ENCODE measurements at places on chromosomes 1 and 21.

GRCh38 chr1:60762176-60762575 lies 320.2 kb upstream of the NFIA start:
- peak; percentile 56 for DNase-seq

- peak; percentile 60 for DNase-seq
Observed at GRCh38 chr21:39444421-39445180, 977 bp downstream of the LCA5L start.

GRCh38 chr1:234205966-234206365 lies 167.3 kb upstream of the COA6 start:
- DNase-seq: no peak

- no peak for DNase-seq
Observed at GRCh38 chr1:6923955-6924881, 139.0 kb downstream of the CAMTA1 start.

GRCh38 chr21:17763288-17764037 lies 55.7 kb downstream of the C21orf91 start:
- no peak for DNase-seq

- DNase-seq: no peak
Observed at GRCh38 chr1:85494074-85494903, 29.3 kb upstream of the DDAH1 start.

DNA sequence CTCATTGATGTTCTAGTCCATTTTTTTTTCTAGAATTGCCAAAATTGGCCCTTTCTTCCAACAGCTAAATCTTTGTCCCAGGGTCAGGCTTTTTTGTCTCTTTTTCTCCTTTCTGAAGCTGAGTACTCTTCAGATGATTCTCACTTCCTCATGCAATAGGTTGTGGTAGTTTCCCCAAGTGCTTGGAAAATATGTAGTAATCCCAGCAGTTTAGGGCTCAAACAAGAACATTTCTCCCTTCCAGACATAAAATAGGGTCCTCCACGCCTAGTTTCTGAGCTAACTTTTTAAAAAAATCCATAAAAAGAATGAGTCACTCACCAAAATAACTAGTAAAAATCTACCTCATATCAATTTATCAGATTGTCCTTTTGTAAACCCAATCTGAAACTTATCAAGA lies 10.0 kb upstream of the MCOLN3 start:
- no peak for DNase-seq

DNA sequence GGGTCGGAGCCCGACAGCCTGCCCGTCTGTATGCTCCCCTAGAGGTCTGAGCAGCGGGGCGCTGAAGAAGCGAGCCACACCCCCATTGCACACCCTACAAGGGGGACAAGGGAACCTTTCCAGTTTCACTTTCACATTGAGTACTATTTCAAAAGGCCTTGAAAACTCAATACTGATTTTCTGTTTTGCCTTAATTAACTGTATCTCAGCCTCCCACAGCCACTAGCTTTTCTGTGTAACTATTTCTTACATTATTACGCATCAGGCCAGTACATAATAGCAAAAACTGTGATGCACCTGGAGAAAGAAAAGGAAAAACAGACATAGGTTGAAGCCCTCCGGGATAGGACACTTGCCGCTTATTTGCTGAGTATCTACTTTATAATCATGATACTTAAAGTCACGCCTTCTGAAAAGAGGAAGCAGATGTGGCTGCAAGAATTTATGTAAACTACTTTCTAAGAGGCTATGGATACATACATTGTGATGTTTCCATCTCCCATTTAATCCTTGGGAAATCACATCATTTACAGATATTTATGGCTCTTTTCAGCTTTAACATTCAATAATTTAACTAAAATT lies 1719.5 kb downstream of the MRPL39 start:
- no peak for DNase-seq

- no peak for DNase-seq
Observed at GRCh38 chr1:157734321-157734720, 33.8 kb upstream of the FCRL3 start.

GRCh38 chr1:217681806-217682205 lies 50.7 kb downstream of the SPATA17 start:
- peak; percentile 4 for DNase-seq

DNA sequence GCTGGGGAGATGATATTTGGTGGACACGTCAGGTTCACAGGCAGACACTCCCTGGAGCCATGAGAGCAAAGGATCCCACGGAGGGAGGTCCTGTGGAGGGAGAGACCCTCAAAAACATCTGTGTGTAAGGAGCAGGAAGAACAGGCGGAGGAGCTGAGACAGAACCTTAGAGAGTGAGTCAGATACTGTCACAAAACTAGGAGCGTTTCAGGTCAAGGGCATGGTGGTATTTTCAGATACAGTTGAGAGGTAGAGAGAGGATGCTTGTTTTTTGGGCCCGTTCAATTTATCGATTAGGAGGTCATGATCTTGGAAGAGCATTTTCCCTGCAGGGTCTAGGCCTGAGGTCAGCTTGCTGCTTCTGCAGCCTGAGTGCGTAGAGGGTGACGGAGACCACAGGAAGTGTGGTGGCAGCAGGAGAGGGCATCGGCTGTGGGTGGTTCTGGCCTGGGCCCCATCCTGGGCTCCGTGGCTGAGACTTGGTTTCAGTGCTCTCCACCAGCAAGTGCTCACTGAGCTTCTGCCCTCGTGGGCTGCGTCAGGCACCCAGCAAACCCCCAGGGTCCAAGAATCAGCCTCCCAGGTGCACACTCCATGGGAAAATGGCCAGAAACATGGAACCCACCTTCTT lies 39.9 kb downstream of the SPSB1 start:
- DNase-seq: no peak

DNA sequence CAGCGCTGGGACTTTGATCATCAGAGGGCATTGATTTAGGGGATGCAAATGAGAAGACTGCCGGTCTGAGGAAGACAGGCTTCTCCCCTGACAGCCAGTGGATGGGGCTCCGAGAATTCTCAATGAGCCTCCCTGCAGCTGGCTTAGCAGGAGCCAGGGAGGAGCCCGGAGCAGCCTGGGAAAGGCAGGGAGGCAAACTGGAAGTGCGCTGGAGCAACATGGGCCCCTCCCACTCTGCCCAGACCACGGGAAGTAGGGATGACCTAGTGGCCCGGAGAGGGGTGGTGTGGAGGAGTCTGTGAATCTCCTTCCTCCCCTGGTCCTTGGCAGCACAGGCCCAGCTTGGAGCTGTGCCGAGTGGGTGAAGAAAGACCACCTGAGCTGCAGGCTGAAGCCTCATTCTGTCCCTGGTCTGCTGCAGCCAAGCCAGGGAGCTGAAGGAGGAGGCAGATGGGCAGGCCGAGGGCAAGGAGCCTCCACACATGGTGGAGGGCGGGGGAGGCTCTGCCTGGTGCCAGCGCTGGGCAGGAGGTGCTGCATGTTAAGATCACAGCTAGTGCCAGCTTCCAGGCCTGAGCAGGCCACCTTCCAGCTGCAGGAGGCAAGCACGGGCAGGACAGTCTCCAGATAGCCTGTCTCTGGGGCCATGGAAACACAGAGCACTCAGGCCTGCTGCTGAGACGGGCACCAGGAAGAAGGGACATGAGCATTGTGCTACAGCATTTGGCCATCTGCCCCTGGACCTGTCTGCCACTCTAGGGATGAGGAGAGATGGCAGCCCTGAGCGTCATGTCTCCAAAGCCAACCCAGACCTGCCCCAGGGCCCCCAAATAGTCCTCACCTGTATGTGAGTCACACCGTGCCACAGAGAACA lies 12.2 kb upstream of the CLSTN1 start:
- no peak for DNase-seq

GRCh38 chr21:19986396-19986795 lies 1011.8 kb upstream of the NCAM2 start:
- no peak for DNase-seq

- no peak for DNase-seq
Observed at GRCh38 chr1:22275167-22275566, 132.3 kb upstream of the WNT4 start.

DNA sequence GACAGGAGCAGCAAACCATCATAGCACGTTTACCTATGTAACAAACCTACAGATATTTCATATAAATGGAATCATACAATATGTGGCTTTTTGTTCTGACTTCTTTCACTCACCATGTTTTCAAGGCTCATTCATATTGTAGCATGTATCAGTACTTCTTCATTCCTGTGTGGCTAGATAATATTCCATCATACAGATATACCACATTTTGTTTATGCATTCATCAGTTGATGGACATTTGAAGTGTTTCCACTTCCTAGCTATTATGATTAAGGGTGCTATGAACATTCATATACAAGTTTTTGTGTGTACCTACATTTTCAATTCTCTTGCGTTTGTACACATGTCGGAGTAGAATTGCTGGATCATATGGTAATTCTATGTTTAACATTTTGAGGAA lies 90.1 kb downstream of the CDC42BPA start:
- no peak for DNase-seq

- DNase-seq: peak; percentile 66
Observed at GRCh38 chr1:117657031-117657430, 51.2 kb downstream of the TENT5C start.

- DNase-seq: no peak
Observed at GRCh38 chr1:178337091-178337706, 159.6 kb downstream of the CLEC20A start.

DNA sequence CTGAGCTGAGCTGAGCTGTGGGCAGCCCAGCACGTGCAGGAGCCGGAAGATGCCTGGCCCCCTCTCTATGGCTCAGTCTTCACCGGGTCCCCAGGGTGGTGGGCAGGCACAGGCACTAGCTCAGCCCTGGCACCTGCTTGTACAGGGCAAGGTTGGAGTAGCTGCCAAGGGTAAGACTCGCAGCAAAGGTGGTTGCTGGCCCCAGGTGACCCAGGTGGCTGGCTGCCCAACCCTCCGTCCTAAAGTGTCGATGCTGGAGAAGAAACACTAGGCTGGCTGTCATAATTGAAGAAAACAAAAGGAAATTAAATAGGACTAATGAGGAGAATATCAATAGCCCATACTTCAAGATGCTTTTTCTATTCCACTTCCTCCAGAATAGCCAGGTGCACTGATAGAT lies 77.1 kb upstream of the ACTL8 start:
- no peak for DNase-seq

- no peak for DNase-seq
Observed at GRCh38 chr21:18449605-18450550, 46.3 kb upstream of the TMPRSS15 start.

DNA sequence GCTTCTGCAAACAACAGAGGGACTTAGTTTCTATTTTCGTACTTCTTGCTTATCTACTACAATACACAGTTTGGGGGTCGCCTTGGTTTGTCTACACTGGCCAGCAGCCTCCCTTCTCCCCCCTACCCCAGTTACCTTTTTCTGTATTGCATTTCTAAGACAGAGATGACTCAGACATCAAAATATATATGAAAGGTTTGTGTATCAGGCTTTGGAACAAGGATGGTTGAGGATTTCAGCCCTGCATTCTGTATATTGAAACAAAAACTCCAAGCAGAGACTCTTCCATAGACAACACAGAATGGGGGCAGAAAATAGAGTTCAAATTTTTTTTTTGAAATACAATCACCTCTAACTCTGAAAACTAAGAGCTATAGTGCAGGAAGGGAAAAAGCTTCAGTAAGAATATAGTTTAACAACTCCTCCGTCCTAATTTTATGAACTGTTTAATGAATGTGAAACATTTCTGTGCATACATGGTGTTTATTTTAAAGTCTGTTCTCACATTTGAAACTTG lies 1.9 kb downstream of the SAMD13 start:
- no peak for DNase-seq

- no peak for DNase-seq
Observed at GRCh38 chr1:160220301-160220700, 15.1 kb downstream of the PEA15 start.

DNA sequence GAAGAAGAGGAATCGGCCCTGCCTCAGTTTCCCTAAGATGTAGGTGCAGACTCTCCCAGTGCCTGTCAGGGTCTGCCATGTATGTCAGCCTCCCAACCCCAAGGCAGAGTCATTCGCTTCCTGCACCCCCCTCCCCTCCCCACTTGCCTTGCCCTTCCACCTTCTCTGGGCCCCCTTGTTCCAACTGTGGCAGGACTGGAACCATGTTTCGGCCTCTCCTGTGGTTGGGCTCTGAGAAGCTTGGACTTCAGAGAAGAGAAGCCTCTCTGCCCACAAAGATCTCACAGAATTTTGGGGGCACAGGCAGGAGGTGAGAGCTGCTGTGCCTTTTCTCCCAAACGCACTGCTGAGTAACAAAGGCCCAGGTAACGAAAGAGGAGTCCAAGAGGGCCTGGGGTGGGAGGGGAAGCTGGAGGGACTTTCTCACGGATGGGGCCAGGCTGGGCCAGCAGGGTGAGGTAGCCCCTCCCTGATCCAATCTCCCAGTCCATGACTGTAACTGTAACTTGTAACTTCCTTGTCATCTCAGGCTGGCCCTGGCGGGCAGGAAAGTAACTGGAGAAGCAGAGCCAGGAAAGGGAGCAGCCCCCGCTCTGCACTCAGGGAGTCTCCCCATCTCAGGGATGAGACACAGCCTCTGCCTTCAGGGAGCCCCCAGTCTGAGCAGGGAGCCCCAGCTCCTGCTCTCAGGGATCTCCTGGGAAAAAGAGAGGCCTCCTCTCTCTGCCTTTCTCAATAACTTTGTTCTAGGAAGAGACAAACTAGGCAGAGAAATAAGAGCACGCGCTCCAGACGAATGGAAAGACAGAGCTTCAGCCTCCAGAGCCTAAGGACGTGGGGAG lies 11.3 kb downstream of the CRABP2 start:
- DNase-seq: no peak

DNA sequence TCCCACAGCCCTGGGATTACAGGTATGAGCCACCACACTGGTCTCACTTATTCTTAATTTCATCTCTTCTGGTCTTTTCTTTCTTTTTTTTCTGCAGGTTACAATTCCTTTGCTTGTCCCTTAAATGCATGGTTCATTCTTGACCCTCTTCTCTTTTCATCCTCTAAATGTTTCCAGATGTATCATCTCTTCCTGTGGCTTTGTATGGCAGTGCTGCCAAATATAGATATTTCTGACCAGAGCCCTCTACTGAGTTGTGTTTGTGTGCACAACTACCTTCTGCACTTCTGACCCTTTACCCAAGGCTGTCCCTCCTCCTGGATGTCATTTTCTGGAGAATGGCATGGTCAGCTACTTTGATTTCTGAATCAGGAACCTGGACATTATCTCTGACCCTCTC lies 32.5 kb downstream of the OLFML3 start:
- peak; percentile 37 for DNase-seq

DNA sequence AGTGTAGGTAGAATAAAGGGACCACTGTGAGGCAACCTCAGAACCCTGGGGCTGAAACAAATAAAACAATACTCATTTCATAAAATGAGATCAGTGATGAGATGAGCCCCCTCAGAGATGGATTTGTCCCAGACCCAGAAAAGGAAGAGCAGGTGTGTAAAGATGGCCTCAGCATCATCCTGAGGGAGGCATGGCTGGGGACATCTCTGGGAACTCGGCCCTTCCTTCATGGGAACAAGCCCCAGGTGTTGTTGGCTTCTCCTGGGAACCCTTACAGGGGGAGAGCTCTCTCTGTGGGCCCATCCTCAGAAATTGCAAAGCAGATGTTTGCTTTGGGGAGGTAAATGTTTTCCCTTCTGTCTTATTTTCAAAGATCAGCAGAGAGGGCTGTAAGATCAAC lies 133.2 kb upstream of the USP24 start:
- DNase-seq: no peak

GRCh38 chr1:216047811-216048572 lies 375.3 kb downstream of the USH2A start:
- peak; percentile 17 for DNase-seq

Data from fibroblast of the aortic adventitia (primary cell).